ENCODE measurements at places on chromosomes 5 and 9.
A peak's percentile ranks its signal among the peaks of the same experiment; 100 is the strongest.

GRCh38 chr5:97097326-97098230 is 44.8 kb downstream of the LIX1 start:
- no peak for DNase-seq

DNA sequence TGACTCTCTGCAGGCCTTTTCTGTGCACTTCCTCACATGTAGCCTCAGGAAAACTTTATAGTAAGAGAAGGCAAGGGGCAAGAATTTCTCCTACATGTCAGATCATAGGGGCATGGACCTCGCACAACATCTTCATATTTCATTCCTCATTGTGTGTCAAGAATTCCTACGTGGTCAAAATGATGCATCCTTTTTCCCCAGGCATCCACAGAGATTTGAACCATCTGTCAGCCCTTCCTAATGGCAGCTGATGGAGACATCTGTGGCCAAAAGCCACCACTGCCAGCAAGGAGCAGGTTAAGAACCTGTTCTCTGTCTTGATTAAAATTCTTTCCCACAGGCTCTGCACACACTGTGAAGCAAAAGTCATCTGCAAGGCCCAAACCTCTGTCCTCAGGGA is 42.5 kb downstream of the MFAP3 start:
- no peak for DNase-seq

DNA sequence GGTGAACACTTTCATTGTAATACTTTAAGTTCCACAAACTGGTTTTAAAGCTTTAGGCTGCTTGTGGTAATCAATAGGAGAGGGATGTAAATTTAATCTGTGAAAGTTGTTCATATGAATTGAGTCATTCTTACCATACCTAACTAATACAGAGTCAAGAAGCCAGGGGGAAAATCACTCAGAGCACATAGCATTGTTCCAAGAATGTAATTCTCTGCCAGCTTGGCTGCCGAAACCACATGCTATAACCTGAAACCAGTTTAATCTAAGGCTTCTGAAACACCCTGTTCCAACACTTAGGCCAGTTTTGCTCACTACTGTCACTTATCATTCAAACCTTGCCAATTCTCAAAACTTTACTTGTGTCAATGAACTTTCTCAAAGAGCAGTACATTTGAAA is 528.8 kb upstream of the GRAMD2B start:
- no peak for DNase-seq

DNA sequence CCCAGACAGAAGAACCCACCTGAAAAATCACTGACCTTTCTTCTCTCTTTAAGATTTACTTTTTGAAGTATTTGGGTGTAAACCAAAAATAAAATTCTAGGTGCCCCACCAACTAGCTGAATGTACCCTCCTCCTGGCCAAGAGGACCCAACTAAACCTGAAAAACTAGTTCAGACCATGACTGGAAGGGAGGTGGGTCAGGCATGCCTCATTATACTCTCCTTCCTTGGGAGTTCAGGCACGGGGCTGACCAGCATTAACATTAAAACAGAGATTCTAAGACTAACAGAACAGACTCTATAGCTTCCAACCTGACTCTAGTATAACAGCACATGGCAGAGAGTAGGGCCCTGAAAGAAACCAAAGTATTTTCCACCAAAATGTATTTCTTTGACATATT is 61.4 kb downstream of the CERT1 start:
- no peak for DNase-seq

DNA sequence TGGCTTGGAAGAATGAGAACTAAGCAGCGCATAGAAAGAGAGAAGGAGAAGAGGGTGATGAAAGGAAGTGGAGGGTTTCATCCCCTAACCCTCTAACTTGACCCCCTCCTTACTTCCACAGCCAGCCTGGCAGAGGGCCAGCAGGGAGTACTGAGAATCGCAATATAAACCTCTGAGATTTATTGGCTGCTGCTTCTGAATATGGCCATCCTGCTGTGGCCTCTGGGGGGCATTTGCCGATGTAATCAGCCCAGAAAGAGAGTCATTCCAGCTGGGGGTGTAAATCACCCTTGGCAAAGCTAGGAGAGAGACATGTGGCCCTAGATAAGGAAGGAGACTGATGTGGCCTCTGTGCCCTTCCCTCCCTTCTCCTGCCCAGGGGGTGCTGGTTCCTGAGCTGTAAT is 960 bp upstream of the GFRA3 start:
- no peak for DNase-seq

GRCh38 chr9:121721058-121721350 is 69.6 kb downstream of the DAB2IP start:
- DNase-seq: no peak

DNA sequence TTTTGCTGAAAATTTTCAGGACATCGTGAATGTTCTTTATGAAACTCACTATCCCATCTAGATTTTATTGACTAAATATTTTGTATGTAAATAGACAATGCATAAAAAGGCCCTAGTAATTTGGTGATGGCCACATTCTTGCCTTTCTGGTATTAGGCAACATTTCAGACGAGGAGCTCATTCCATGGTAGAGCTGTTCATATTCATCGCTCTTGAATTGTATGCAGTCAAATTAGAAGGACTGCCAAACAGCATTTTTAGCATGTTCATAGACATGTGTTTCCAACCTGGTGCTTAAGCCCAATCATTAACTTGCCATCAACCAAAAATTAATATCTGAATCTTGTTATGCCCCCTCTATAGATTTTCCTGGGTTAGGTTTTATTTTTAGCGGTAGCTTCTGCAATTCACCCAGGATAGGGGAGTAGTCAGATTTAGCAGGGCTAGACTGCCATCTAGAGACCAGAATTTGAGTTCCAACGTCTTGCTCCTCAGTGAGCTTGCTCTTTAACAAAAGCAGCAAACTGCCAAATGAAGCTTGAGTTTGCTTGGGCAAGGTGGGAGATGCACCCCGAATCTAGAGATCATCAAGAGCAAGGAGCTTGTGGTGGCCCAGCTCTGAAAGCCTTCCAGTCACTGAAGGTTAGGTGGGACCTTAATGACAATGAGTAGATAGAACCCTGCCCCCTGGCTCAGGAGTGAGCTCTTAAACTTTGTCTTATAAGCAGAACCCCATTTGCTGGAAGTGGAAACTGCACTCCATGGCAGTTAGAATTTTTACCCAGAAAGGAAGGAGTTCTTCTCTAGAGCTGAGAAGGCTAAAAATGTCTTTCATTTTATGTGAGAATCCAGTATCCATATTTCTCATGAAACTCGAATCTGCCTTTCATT is 456.2 kb downstream of the RASEF start:
- peak; percentile 56 for DNase-seq

GRCh38 chr9:100160021-100160420 is 61.0 kb downstream of the INVS start:
- no peak for DNase-seq

DNA sequence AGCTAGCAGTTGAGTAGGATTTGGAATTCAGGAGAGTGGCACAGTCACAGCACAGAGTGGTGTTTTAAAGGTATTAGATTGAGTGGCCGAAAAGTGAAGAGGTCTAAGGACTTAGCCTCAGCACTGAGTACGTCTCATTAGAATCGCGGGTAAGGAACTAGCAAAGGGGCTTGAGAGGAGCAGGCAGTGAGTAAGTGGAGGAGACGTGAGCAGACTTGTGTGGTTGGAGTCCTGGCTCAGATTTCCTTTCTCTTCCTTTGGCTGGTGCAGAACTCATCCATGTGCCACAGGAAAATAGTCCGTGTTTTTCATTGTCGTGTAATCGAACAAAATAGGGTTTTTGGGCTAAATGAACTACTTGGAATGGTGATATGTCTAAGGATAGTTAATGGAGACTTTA is 3.4 kb downstream of the EXOSC2 start:
- DNase-seq: no peak

- no peak for DNase-seq
These were observed 427 bp downstream of the PCYOX1L start for GRCh38 chr5:149358294-149358651.

DNA sequence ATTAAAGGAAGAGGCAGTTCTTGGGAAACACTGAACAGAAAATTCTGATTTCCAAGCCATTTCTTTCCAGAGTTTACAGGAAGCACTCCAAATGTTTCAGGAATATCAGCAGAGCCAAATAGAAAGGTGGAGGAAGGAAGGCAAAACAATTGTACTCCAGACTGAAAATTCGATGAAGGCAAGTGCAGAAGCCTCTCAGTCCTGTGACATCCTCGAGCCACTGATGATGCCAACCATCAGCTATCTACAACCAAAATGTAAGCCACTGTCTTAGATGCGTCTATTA is 2.2 kb downstream of the LMAN2 start:
- no peak for DNase-seq

DNA sequence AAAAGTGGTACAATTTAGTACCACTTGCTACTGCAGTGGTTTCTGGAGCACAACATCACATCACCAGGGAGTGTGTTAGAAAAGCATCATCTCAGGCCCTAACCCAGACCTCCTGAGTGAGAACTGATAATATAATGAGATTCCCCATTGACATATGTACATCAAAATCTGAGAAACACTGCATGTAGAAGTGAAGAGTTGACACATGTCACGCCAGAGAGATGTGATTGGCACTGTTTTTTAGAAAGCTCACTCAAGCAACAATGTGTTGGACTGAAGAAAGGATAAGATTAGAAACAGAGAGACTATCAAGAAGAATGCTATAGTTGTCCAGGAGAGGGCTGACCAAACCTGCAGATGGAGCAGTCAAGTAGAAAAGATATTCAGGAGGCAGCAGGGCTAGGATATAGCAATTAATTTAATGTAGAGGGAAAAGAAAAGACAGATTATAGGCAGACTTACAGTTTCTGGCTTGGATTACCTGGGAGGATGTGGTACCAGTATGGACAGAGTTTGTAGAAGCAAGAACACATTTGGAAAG is 324.4 kb upstream of the ADAMTSL1 start:
- DNase-seq: no peak
